ENCODE measurements at places on chromosomes 2 and 18. TPM values are rescaled to one million over a fixed set of nuclear protein-coding genes. Genes with fewer than 3 reads are reported as not detected.

- peak; percentile 85 for DNase-seq
These were observed 100.7 kb upstream of the CCDC195 start for GRCh38 chr2:224816816-224817215.

The ANKRD62 gene
- total RNA-seq: not detected

- no peak for DNase-seq
These were observed 9.7 kb downstream of the TMEM198 start for GRCh38 chr2:219553463-219553963.

- DNase-seq: no peak
These were observed 39.7 kb downstream of the HPCAL1 start for GRCh38 chr2:10342245-10342951.

The TANC1 gene
- 22.8 TPM for total RNA-seq

- peak; percentile 16 for DNase-seq
These were observed 29.7 kb downstream of the MAP3K2 start for GRCh38 chr2:127358044-127358443.

The SCYGR4 gene
- not detected for total RNA-seq

The ARHGAP28 gene
- 0.05 TPM for total RNA-seq

DNA sequence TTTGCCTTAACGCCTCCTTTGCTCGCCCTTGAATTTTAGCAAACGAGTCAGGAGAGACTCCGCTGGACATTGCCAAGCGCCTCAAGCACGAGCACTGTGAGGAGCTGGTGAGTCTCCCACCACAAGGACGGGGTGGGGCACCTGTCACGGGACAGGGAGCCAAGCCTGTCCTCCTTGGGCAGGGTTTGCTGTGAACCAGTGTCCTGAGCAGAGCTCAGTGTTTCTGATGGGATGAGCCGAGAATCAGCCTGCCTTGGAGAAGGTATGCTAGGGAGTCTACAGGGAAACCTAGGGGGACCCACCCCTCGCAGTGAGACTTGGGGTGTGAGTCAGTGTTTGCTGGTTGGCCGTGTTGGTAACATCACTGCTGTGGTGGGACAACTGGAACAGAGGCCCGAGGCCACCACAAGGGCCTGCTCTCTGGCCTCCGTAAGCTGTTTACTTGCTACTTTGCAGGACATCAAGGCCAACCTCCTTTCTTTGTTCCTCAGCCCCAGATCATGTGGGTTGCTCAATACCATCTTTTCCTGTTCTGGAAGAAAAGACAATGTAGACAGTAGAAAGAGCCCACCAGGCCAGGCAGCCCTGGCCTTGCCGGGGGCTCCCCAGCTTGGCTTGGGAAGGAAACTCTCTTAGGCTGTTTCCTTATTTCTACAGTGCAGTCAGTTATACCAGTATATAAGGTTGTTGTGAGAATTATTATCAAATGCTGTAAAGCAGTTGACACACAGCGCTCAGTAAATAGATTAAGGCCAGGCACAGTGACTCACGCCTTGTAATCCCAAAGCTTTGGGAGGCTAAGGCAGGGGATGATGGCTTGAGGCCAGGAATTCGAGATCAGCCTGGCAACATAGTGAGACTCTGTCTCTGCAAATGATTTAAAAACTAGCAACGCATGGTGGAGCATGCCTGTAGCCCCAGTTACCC is 42.4 kb downstream of the ITGB1BP1 start:
- peak; percentile 92 for DNase-seq

DNA sequence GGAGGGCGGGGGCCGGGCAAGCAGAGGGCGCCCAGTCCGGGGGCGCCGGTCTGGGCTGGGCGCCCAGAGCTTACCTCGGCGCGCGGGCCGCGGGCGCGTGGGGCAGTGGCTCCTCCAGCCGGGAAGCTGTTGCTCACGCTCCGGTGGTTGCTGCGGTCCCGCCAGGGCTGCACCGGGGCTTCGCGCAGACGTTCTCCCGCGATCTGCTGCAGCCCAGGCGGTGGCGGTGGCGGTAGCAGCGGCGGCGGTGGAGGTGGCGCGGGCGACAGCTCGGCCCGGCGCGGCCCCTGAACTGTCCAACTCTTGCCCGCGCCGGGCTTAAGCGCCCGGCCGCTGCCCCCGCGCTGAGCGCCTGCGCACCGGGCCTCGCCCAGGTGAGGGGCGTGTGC is 391 bp downstream of the ZNF385B start:
- peak; percentile 8 for DNase-seq

The ATOH8 gene
- 43.0 TPM for total RNA-seq

The PHLPP1 gene
- total RNA-seq: 12.5 TPM

The BOK gene
- total RNA-seq: 11.7 TPM

GRCh38 chr2:126658319-126658904 is 2.5 kb downstream of the GYPC start:
- DNase-seq: no peak

The EVA1A gene
- 122 TPM for total RNA-seq

The MOGAT1 gene
- total RNA-seq: not detected

The CNRIP1 gene
- 22.6 TPM for total RNA-seq

The TCF23 gene
- not detected for total RNA-seq

- DNase-seq: no peak
These were observed 64.2 kb downstream of the BCL11A start for GRCh38 chr2:60489289-60489688.

- DNase-seq: no peak
These were observed 140.2 kb downstream of the TGIF1 start for GRCh38 chr18:3590096-3590630.

The TMEFF2 gene
- total RNA-seq: 0.12 TPM

DNA sequence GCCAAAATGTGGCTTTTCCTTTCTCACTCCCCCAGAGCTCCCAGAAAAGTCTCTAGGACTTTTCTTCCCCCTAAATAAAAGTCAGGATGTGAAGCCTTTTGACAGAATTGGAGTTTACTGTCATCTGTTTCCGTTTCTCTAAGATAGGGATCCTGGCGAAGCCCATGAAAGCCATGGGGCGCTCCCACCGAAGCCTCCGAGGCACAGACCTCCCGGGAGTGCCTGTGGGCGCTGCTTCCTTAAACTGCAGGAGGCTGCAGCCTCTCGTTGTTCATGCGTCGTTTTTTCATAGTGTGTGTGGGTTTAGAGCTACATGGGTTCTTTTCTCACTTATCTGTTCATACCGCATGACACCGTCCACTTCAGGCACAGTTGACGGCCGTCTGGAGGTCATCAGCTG is 56.8 kb downstream of the ASAP2 start:
- no peak for DNase-seq

DNA sequence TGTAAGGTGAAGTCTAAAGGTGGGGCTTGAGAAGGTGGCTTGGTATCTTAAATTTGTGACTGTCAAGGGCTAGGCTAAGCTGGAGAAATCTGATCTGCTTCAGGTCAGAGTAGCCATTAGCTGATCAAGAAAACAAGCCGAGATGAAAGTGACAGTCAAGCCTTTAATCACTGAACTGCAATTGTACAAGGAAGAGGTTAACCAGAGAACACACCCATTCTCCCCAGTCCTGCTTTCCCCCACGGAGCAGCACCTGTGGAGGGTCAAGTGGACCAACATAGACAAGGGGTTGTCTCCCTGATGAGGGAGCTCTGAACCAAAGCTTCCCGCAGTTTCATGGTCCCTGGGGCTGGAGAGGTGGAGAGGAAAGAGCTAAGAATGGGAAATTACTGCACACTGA is 901.2 kb downstream of the DCC start:
- DNase-seq: no peak

DNA sequence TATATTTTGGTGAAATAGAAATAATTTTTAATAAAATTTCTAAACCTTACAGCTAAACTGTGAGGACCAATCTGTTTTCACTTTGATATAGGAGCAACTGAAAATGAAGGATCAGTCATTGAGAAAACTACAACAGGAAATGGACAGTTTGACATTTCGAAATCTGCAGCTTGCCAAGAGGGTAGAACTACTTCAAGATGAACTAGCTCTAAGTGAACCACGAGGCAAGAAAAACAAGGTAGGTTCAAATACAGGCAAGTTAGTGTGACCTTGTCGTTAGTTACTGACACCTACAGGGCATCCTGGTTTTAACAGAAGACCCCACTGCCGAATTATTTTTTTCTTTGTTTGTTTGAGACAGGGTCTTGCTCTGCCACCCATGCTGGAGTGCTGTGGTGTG is 75.5 kb upstream of the STON1 start:
- no peak for DNase-seq

The MC4R gene
- not detected for total RNA-seq

The ZSCAN30 gene
- total RNA-seq: 13.2 TPM

The INSIG2 gene
- total RNA-seq: 9.4 TPM

The ARHGEF4 gene
- 0.10 TPM for total RNA-seq

The CLEC4F gene
- not detected for total RNA-seq

Measured in M059J (cell line).